ENCODE measurements at places on chromosomes 5 and 9.

DNA sequence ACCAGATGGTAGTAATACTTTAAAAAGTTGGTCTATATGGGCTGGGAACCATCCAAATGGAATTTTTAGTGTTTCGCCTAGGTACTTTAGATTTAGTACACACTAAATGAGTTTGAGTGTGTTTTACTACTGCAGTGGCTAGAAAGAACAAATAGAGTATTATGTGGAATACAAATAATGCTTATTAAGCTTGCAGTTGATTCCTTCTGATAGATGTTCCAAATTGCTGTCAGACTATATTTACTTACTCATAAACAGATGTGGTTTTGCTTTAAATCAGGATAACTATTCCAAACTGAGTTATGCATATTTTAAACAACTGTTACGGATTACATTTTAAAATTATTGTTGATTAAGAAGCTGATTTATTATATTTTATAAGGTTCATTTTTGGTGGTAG lies 103.3 kb downstream of the ZSWIM6 start:
- no peak for DNase-seq

DNA sequence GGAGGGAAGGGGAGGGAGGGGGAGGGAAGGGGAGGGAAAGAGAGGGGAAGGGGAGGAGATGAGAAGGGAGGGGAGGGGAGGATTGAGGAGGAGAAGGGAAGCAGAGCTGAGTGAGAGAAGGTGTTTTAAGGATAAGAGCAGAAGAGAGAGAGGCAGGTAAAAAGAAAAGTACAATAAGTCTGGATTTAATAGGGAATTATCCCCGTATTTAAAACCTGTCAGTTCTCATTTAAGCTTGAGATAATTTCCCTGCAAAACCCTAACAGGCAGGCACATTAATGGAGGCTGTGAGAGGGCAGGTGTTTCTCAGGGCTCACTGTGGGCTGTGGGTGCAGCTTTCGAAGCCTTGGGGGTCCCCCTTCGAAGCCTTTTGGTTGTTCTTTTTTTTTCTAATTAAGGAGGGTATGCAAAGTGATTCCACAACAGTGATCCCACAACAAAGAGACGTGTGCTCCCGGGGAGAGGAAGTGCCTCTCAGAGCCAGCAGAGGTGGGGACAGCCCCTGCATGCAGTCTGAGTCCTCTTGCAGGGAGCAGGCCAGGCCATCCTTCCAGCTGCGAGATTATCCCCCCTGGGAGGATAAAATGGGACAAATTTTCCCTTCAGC lies 317.9 kb upstream of the IRX1 start:
- no peak for DNase-seq

DNA sequence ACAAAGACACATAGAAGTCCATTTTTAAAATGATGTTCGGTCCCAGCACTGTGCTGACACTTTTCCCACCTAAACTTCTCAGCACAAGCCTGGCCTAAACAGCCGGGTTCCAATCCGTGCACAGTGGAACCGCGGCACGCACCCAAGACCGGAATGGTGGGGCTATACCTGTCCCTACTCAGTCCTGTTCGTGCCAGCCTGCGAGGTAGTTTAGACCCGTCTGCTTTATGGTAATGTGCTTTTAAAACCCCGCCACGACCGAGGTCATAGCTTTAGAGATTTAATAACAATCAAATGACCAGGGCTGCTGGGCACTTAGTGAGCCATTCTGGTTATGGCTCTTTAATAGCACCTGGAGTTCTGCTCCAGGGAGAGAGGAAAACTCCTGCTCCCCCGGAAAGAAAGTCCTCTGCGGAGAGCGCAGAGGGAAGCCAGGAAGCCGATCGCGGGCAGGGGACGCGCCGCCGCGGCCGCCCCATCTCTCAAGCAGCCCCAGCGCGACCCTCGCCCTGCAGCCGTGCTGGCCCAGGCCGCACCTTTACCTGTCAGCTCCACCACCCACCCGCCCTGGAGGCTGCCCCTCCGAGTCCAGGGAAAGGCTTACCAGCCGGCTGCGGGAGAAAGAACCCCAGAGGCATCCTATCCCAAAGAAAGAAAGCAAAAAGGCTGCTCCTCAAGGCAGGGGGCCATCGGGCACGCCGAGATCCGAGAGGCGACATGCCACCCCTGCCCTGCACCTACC lies 511 bp downstream of the ARL15 start:
- DNase-seq, result peak; percentile 6

- DNase-seq, result no peak
Measured at GRCh38 chr5:152990649-152991048, 499.8 kb upstream of the GRIA1 start.

GRCh38 chr9:133128152-133128551 lies 7.1 kb upstream of the RALGDS start:
- DNase-seq, result no peak

DNA sequence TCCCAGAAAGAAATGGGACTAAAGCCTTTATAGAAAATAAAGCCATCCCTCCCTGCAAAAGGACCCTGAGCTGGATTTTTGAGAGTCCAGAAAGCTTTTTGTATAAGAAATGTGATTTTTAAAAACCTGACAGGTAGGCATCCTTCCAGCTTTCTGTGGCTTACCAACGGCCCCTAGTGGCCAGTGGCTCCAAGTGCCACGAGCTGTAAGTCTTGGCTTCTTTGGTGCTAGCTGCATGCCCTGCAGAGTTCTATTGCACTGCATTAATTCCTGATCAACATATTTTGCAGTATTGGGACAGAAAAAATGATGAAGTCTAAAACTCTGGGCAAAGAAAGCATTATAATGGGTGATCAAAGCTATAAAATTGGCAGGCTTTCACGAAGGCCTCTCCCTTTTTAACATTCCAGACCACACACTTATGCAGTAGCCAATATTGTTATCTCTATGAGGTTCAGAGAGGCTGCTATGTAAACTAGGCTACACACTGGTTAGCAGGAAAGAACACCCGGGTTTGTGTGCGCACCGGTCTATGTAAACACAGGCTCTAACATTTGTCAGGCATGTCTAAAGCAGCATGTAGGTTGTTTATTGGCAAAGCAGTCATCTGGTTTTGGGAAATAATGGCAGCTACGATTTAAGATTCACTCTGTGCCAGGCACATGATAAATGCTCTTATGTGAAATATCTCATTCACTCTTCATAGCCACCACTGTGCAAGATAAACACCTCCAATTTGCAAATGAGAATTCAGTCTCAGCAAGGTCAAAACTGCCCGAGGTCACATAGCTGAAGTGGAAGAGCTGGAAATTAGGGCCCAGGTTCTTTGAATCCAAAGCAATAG lies 55.2 kb downstream of the NMUR2 start:
- no peak for DNase-seq

DNA sequence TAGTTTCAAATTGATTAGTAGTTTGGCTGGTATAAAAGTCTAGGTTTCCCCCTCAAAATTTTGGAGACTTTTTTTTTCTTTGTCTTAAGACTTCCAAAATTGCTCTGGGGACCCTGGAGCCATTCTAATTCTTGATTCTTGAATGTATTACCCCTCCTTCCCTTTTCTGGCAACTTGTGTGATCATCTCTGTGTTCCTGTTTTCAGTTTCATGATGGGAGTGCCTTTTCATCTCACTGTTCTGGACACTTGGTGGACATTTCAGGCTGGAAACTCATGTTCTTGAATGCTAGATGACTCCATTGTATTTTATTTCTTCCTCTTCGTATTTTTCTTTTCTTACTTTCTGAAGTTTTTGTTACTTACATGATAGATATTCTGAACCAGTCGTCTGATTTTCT lies 57.3 kb upstream of the LRRC70 start:
- DNase-seq, result no peak

GRCh38 chr5:154228696-154229095 lies 38.2 kb downstream of the GALNT10 start:
- DNase-seq, result no peak

Measured in stimulated activated CD8-positive, alpha-beta memory T cell treated with anti-CD3 and anti-CD28 coated beads, Interleukin-15, amount 100 ng/mL, for 24 hours (primary cell).